ENCODE measurements at places on chromosomes 13 and 19.
A peak's percentile ranks its signal among the peaks of the same experiment; 100 is the strongest.

DNA sequence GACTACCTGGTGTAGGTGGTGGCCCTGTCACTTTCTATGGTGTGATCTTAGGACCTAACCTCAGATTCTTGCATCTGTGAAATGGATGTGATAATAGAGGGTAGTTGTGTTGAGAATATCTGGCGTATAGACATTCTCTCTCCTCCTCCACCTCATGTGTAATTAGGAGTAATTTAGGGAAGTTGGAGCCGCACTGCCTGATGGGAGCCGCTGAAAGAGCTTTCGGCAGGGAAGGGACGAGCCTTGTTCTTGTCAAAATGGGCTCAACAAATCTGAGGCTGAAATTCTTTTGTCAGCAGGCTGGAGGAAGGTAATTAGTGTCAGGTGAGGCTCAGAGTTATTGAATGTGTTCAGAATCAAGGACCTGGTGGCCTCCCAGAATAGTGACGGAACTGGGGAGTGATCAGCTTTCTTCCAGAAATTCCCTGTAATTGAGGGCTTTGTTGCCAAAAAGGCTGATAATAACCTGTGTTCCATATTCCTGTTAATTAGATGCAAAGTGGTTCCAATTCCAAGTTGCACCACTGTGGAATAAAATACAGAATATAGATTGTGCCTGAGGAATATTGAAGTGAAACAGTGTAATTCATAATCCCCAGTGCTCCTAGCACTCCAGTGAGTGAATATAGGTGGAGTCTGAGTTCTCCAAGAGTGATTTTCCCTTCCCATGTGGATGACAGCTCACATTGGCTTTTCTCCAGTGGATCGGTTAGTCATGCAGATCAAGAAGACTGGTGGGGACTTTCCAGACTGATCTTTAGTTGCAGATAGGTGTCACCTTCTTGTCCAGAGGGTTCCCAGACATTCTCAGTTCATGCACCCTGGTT, 47.5 kb downstream of the SPATA13 start:
- no peaks in the 10 kb centered on the region for H3K27me3 ChIP-seq
- no peaks in the 10 kb centered on the region for H3K36me3 ChIP-seq
- peaks cover 28% of the 10 kb centered on the region for H3K4me1 ChIP-seq
- H3K27ac ChIP-seq, result no peak overlapping the region

- H3K4me3 ChIP-seq, result no peak overlapping the region
- H3K36me3 ChIP-seq, result no peaks in the 10 kb centered on the region
- H3K27ac ChIP-seq, result peak overlapping the region; percentile 44
- DNase-seq, result no peak
Measured at GRCh38 chr19:51093101-51093500, 10.4 kb upstream of the KLK14 start.

- H3K27me3 ChIP-seq, result no peaks in the 10 kb centered on the region
- no peaks in the 10 kb centered on the region for H3K4me1 ChIP-seq
- H3K4me3 ChIP-seq, result no peak overlapping the region
- no peaks in the 10 kb centered on the region for H3K36me3 ChIP-seq
- DNase-seq, result no peak
Measured at GRCh38 chr13:34335014-34336007, 517.4 kb downstream of the RFC3 start.

DNA sequence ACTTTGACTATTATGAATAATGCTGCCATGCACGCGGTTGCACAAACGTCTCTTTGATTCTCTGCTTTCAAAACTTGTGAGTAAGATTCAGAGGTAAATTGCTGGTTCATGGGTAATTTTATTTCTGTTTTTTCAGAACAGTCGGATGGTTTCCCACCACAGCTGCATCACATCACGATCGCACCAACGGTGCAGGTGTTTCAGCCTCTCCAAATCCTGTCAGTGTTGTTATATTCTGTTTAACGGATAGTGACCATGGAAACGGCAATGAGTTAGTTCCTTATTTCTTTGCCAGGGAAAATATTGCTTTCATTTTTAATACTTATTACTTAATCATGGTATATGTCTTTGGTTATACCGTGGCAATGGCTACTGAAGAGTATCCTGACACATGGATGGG, 19.1 kb upstream of the ZNF835 start:
- no peak overlapping the region for H3K4me3 ChIP-seq
- DNase-seq, result no peak
- no peaks in the 10 kb centered on the region for H3K27me3 ChIP-seq

GRCh38 chr13:26442541-26442940, 114.9 kb upstream of the WASF3 start:
- H3K36me3 ChIP-seq, result no peaks in the 10 kb centered on the region
- no peak overlapping the region for H3K4me3 ChIP-seq
- DNase-seq, result no peak
- H3K27me3 ChIP-seq, result no peaks in the 10 kb centered on the region
- H3K27ac ChIP-seq, result no peak overlapping the region

GRCh38 chr13:97091196-97091595, 96.9 kb upstream of the OXGR1 start:
- no peaks in the 10 kb centered on the region for H3K36me3 ChIP-seq
- H3K4me3 ChIP-seq, result no peak overlapping the region
- H3K27me3 ChIP-seq, result no peaks in the 10 kb centered on the region
- no peak for DNase-seq
- H3K4me1 ChIP-seq, result no peaks in the 10 kb centered on the region

DNA sequence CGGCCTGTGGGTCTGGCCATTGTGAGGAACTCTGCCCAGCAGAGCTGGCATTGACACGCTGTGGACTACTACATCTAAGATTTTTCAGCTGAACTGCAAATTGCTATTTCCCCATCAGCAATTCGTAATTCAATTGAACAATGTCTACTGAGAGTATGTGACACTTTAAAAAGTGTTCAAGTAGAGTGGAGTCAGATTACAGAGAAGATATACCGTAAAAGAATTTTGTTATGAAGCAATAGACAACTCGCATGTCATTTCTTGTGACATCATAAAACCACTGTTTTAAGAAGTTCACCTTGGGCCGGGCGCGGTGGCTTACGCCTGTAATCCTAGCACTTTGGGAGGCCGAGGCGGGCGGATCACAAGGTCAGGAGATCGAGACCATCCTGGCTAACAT, 32.5 kb upstream of the C1QTNF9 start:
- peaks cover 11% of the 10 kb centered on the region for H3K4me1 ChIP-seq
- H3K27me3 ChIP-seq, result no peaks in the 10 kb centered on the region
- no peak overlapping the region for H3K27ac ChIP-seq

GRCh38 chr19:18053576-18054219, 33.0 kb downstream of the IL12RB1 start:
- H3K36me3 ChIP-seq, result no peaks in the 10 kb centered on the region
- no peak overlapping the region for H3K4me3 ChIP-seq
- no peak for DNase-seq
- H3K27ac ChIP-seq, result peak overlapping the region; percentile 2
- no peaks in the 10 kb centered on the region for H3K27me3 ChIP-seq
- H3K4me1 ChIP-seq, result peaks cover 40% of the 10 kb centered on the region

DNA sequence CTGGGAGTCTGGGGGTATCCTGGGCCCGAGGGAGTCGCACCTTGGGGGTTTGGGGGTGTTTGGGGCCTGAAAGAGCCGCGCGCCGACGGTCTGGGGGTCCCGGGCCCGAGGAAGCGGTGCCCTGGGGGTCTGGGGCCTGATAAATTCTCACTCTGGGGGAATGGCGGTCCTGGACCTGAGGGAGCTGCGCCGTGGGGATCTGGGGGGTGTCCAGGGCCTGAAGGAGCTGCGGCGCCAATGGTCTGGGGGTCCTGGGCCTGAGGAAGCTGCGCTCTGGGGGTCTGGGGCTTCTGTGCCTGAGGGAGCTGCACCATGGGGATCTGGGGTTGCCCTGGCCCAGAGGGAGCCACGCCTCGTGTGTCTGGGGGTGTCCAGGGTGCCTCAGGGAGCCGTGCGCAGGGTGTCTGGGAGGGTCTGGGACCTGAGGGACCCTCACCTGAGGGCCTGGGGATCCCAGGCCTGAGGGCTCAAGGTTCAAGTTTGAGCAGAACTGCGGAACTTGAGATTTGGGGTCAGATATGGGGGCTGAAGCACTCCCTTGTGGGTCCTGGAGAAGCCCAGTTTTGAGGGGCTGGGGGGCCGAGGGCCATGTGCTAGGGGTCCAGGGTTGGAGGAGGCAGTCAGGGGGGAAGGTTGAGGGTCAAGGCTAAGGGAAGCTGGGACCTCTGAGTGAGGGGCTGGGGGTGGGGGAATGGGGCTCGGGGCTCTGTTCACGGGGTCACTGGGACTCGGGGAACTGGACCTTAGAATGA, 1.1 kb downstream of the HDGFL2 start:
- no peak for DNase-seq
- peak overlapping the region; percentile 74 for H3K27ac ChIP-seq
- no peaks in the 10 kb centered on the region for H3K27me3 ChIP-seq
- H3K4me3 ChIP-seq, result peak overlapping the region; percentile 99

DNA sequence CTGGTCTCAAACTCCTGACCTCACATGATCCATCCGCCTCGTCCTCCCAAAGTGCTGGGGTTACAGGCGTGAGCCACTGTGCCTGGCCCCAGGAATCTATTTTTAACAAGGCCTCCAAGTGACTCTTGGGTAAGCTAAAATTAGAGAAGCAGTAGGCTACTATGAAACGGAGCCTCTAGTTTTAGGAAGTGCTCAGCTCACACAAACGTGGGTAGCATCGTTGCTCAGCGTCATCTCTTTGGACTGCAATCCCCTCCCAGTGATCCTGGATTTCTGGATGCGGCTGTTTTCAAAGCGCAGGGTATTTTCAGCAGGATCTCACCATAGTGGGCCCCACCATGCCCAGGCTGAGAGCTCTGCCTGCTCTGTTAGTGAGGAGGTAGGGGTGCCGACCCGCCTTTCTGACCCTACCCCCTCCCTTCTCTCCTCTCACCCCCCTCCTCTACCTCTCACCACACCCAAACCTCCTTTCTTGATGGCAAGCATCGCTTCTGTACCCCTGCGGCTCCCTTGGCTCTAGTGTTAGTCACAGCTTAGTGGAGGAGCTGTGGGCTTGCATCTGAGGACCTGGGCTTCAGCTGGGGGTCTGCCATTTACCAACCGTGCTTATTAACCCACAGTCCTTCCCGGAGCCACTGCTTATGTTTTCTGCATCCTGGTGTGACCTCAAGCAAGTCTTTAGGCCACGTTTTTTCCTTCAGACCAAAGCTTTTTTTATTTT, 34.2 kb downstream of the GJA3 start:
- H3K4me1 ChIP-seq, result peaks cover 9% of the 10 kb centered on the region
- H3K36me3 ChIP-seq, result no peaks in the 10 kb centered on the region
- H3K27me3 ChIP-seq, result no peaks in the 10 kb centered on the region
- no peak overlapping the region for H3K4me3 ChIP-seq
- no peak for DNase-seq

DNA sequence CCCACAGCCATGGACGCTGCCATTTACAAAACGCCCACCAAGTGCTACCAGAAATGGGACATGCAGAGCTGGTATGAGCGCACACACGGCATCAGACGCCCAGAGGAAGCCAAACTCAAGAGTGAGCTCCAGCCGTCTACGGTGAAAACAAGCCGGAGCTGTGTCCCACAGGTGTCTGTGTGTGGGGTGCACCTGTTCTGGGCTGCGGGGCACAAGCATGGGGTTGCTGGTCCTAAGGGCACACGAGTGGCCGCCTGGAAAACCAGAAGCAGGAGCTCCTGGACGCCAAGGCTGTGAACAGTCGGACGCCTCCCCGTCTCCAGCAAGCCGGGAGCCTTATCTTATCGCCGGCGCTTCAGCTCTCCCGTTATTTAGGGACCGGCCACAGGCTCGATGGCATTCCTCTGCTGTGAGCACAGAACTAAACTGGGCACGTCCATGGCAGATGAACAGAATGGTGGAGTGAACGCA, 1.3 kb downstream of the ADPRHL1 start:
- H3K4me3 ChIP-seq, result no peak overlapping the region
- H3K4me1 ChIP-seq, result no peaks in the 10 kb centered on the region
- DNase-seq, result no peak
- H3K36me3 ChIP-seq, result no peaks in the 10 kb centered on the region

DNA sequence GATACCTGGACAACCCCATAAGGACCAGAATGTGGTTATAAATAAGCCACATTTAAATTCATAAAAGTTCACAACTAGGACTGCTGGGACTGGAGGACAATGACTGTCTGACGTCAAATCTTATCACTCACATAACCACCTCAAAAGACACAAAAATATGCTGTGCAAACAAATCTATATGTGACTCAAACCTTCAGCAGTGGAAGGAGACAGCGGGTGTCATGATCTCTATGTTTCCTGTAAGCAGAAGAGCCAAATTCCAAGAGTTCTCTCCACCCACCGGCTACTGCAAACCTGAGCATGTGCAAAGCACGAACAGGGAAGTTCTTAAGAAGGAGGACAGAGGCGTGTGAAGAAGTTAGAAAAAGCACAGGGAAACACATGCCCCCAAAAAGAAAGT, 113.2 kb downstream of the MYCBP2 start:
- H3K4me1 ChIP-seq, result no peaks in the 10 kb centered on the region
- no peaks in the 10 kb centered on the region for H3K27me3 ChIP-seq
- DNase-seq, result no peak
- no peak overlapping the region for H3K4me3 ChIP-seq
- H3K36me3 ChIP-seq, result no peaks in the 10 kb centered on the region
- no peak overlapping the region for H3K27ac ChIP-seq

DNA sequence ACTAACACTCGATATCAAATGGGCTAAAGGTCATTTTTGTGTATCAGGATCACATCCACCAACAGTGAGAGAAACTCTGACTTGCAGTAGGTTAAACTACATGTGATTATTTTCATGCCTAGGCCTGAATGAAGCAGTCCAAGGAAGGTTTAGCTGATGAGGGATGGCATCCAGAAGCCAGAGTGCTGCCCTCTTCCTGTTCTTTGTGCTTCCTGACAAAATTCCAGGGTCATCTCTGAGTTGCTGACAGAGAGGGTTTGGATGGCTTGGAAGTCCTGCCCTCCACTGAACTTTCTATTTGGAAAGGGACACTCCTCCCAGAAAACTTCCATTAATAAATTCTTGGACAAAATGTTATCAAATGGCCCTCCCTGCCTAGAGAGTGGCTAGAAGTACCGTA, 728.3 kb upstream of the SLC10A2 start:
- DNase-seq, result no peak
- no peak overlapping the region for H3K4me3 ChIP-seq
- no peak overlapping the region for H3K27ac ChIP-seq
- H3K4me1 ChIP-seq, result no peaks in the 10 kb centered on the region

GRCh38 chr13:73466561-73466960, 407.8 kb downstream of the KLF5 start:
- no peak for DNase-seq
- H3K27ac ChIP-seq, result no peak overlapping the region
- no peaks in the 10 kb centered on the region for H3K27me3 ChIP-seq
- H3K4me1 ChIP-seq, result no peaks in the 10 kb centered on the region

- no peak for DNase-seq
- H3K4me1 ChIP-seq, result peaks cover 16% of the 10 kb centered on the region
- H3K36me3 ChIP-seq, result no peaks in the 10 kb centered on the region
- H3K27ac ChIP-seq, result no peak overlapping the region
Measured at GRCh38 chr13:20132052-20132634, 28.7 kb downstream of the GJA3 start.

DNA sequence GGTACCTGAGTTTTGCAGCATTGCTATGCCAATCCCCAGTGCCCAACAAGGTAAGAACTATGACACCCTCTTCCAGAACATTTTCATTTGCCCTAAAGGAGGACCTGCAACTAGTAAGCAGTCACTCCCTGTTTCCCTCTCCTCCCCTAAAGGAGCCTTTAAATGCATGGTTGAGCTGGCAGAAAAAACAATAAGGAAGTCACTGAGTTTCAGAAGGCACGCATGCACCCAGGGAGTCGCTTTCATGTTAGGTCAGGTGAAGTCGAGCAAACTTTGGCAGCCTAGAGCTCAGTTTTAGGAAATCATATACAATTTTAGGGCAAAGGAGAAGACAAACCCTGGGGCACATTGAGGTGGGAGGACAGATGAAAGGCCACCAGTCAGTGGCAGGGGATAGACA, 11.8 kb downstream of the NLRP11 start:
- H3K27me3 ChIP-seq, result no peaks in the 10 kb centered on the region
- no peak overlapping the region for H3K27ac ChIP-seq
- no peaks in the 10 kb centered on the region for H3K36me3 ChIP-seq
- H3K4me3 ChIP-seq, result no peak overlapping the region
- no peaks in the 10 kb centered on the region for H3K4me1 ChIP-seq
- DNase-seq, result no peak

Measured in vagina (tissue), 2 donors.